ENCODE measurements at places on chromosomes 2 and 18.

DNA sequence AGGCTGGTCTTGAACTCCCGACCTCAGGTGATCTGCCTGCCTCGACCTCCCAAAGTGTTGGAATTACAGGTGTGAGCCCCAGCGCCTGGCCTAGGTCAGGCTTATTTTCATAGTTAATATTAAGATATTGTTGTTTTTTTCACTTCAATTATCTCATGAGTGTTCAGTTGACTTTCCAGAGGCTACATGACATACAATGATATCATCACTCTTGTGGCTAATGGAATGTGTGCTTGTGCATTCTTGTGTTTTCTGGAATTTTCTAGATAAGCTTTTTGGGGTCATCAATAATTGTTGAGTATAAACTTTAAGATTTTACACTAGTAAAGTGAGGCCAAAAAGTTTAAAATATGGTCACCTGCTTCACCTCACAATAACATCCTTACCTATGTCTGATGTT lies 180.9 kb downstream of the FIGN start:
- DNase-seq, result no peak

DNA sequence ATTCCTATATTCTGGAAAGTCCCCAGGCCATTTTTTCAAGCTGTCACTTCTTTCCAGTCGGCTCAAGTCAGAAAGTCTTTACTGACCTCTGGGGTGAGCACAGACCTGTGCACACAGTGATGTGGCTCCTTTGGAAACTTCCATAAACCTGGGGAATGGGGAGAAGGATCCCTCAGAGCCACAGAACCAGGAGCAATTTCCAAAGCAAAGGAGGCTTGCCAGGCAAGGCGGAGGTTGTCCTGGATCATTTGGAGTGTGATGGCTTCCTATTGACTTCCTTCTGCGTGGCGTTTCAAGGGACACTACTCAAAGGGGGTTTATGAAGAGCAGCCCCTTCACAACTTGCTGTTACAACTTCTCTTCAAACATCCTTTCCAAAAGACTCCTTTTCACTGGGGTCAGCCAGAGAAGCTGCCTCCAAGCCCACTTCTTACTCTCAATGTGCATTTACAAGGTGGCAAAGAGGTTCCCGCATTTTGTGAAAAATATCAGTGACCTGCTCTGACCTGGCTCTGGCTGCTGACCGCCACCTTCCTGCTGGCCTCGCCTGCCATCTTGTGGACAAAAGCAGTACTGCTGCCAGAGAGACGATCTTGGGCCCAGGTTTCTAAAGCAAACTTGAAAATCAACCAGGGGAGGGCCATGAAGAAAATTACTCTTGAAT lies 18.2 kb upstream of the TMEM247 start:
- peak; percentile 35 for DNase-seq

- peak; percentile 47 for DNase-seq
These were observed 83.7 kb downstream of the SDC1 start for GRCh38 chr2:20141056-20141762.

- DNase-seq, result no peak
These were observed 69.8 kb downstream of the BABAM2 start for GRCh38 chr2:27960237-27960912.

DNA sequence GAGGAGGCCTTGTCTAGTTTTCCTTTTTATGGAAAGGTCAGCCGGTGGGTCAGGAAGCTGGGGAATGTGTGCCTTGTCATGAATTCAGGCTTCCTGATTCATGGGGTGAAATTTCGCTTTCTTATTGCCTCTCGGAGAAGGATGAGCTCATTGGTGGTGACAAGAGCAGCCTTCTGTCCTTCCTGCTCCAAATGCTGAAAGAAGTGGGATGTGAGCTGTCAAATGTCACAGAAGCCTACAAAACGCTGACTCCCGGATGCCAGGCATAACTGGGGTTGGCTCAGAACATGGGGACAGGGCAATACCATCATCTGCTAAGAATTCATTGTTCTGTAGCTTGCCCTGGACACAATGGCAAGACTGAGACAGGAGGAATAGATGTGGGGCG lies 55.8 kb upstream of the FAM136A start:
- no peak for DNase-seq

DNA sequence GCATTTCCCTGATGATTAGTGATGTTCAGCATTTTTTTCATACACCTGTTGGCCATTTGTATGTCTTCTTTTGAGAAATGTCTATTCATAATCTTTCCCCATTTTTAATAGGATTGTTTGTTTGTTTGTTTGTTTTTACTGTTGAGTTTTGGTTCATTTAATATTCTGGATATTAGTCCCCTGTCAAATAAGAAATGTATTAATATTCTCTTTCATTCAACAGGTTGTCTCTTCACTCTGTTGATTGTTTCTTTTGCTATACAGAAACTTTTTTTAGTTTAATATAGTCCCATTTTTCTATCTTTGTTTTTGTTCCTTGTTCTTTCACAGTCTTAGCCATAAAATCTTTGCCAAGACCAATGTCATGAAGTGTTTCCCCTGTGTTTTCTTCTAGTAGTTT lies 22.1 kb downstream of the ACVR1C start:
- DNase-seq, result no peak

- DNase-seq, result no peak
These were observed 198.7 kb upstream of the SALL3 start for GRCh38 chr18:78780719-78781600.

GRCh38 chr2:190159453-190159852 lies 96.9 kb upstream of the MSTN start:
- no peak for DNase-seq

GRCh38 chr2:55441280-55441892 lies 21.7 kb upstream of the CCDC88A start:
- DNase-seq, result no peak

DNA sequence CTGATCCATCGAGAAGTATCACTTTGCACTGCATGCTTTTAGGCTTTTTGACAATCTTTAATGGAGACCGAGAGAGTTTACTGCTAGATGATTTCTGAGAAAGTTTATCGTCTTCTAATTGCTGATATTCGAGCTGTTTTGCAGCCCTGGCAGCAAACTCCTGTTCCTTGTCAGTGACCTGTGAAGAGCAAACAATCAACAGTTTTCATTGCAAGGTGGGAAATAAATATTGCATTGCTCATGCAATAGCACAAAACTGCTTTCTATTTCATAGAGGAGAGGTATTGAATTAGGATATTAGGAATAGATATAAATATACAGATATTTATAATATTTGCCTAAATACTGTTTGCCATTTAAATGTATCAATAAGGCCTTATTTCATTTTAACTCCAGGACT lies 65.5 kb downstream of the EPB41L3 start:
- no peak for DNase-seq

GRCh38 chr2:206533977-206534376 lies 90.6 kb downstream of the ADAM23 start:
- no peak for DNase-seq

GRCh38 chr2:121064186-121064585 lies 220.8 kb downstream of the TFCP2L1 start:
- no peak for DNase-seq

GRCh38 chr18:54828281-54828881 lies at the start of gene RAB27B:
TSS of gene RAB27B (plus strand) at chr18:54828477. CDS start at chr18:54877586, 49,109 bp downstream.
- no peak for DNase-seq

GRCh38 chr18:58671632-58672564 lies 633 bp downstream of the MALT1 start:
- DNase-seq, result peak; percentile 4

DNA sequence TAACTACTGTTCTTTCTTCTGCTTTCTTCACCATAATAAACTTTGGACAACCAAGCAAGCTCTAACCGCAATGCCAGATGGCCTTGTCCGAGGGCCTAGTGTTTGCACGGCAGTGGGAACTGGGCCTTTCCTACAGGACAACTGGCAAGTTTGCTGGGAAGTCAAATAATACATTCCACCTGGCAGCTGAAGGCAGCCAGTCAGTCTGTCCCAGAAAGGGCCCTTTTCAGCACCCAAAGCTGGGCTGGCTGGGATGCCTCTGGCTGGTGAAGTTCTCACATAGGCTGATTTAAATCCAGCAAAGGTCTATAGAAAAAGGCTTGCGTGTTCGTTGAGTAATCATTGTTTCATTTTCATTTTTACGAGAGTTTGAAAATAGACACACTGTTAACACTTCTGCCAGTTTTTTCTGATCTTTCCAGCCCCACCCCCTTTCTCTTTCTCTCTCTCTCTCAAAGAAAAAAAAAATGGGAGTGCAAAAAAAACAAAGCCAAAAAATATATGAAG lies 110.0 kb upstream of the EPAS1 start:
- DNase-seq, result peak; percentile 74

GRCh38 chr2:192314800-192315481 lies 120.2 kb upstream of the TMEFF2 start:
- no peak for DNase-seq

GRCh38 chr2:238950551-238950950 lies 102.7 kb downstream of the TWIST2 start:
- DNase-seq, result no peak

DNA sequence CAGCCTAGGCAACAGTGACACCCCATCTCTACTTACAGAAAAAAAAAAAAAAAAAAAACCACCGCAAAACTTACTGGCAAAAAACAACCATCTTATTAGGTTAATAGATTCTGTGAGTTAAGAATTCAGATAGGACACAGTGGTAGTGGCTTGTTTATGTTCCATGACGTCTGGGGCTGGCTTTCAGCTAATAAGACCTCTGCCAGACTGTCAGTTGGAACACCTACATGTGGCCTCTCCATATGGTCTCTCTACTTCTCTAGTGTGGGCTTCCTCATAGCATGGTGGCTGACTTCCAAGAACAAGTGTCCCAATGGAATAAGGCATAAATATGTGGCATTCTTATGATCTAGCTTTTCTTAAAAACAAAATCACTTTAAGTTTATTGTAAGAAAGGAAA lies 94.0 kb upstream of the OTX1 start:
- no peak for DNase-seq

DNA sequence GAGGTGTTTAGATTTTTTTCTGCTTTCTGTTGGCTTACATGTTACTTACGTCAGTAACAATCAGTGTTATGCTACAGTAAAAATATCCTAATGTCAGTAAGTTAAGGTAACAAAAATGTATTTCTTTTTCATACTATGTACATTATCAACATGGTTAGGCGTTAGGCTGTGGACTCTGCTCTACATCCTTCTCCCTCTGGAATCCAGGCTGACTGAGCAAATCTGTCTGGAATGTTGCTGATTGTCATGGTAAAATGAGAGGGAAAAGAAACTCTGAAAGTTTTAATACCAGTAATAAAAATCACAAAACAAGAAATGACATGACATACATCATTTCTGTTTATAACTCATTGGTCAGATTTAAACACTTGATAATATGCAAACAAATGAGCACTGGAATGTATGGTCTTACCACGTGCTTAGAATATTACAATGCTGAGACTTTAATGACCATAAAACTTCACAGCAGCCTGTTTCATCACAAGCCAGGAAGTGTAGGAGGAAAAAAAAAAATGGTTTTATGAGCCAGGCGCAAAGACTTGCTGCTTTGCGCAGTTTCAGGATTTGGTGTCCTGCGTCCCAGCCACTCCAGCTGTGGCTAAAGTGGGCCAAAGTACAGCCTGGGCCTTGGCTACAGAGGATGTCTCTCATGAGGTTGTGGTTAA lies 252.4 kb downstream of the FSIP2 start:
- no peak for DNase-seq

GRCh38 chr2:98026927-98027522 lies 31.3 kb upstream of the TMEM131 start:
- no peak for DNase-seq

DNA sequence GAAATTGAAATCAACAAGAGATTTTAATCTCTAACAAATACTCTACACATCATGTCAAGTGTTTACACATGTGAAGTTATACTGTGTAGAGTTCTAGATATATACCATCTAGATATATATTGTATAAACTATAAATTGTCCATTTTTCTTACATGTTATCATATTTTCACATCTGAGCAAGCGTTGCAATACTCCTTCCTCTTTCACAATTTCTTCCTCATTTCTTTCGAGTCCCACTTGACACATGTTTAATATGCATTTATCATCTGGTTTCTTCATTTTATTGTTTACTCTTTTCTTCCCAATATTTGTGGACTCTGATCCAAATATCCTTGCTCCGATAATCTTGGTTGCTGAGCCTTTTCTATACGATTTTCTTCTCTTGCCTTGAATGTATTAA lies 50.2 kb downstream of the UNC80 start:
- DNase-seq, result no peak

DNA sequence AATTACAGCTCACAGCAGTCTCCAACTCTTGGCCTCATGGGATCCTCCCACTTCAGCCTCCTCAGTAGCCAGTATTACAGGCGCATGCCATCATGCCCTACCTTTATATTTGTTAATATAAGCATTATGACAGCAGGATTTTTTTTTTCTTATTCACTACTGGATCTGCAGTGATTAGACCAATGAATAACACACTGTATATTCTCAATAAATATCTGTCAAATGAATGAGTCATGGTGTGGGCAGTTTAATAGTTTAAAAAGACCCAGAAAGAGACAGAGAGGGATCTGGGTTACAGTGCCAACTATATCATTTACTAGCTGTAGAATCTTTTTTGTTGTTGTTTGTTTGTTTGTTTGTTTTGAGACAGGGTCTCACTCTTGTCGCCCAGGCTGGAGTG lies 62.4 kb upstream of the LTBP1 start:
- no peak for DNase-seq

GRCh38 chr2:67955748-67956603 lies 106.8 kb downstream of the C1D start:
- DNase-seq, result no peak

DNA sequence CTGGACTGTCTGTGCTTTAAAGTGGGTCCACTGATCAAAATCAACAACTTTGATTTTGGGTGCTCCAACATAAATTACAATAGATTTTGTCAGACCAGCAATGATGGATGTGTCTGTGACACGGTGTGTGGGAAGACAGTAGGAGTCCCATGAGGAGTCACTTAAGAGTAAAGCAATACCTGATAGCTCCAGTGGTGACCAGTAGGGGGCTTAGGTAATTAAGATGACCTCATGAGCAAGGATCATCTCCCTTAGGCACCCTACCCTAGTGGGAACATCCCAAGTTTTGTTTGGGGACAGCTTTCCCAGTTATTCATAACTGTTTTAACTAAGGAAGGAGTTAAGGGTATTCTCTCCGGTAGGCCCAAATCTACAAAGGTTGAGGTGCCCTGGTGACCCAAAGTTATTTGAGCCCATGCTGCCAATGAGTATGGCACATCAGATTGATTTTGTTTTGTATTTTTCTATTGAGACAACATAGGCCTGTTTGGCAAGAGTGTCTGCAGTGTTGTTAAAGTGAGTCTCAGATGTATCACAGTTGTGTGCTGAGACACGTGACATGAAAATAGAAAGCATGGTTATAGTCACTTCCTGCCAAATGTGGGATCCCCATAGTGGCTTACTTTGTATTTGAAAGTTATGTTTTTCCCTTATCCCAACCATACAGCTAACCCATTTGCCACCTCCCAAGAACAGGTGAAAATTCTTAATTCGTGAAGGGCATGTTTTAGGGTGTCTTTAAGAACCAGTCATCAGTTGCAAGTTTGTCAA lies 1337.6 kb upstream of the SLC39A10 start:
- no peak for DNase-seq

- no peak for DNase-seq
These were observed 1.6 kb upstream of the KLF7 start for GRCh38 chr2:207167099-207167923.

- no peak for DNase-seq
These were observed 39.5 kb upstream of the ARL4C start for GRCh38 chr2:234536178-234536965.
